ENCODE measurements at places on chromosomes 12 and 14. TPM values are rescaled to one million over a fixed set of nuclear protein-coding genes. Genes with fewer than 3 reads are reported as not detected.
A peak's percentile ranks its signal among the peaks of the same experiment; 100 is the strongest.

NID2 gene
- 2.0 TPM for total RNA-seq

DNA sequence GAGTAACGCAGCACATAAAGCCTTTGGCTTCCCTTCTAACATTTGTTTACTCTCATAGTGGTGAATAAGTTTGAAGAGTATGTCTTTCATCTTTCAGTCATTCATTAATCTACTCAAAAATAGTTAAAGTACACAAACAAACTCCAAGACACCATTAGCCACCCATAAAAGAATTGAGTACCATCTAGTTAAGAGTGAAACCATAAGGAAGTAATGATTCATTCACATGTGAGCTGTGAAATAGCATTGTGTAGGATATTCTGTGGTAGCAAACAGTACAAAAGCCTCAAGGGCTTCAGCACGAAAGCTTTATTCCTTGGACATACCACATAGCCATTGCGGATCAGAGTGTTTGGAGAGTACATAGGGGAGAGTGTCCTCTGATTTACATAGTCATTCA, 13.9 kb downstream of the SYT1 start:
- DNase-seq = no peak
- no peaks in the 10 kb centered on the region for H3K4me1 ChIP-seq

TAPBPL gene
- 10.9 TPM for total RNA-seq

KRT6A gene
- total RNA-seq = 394 TPM

GRCh38 chr12:68157380-68157779, 2.2 kb downstream of the IFNG start:
- H3K4me3 ChIP-seq = no peak overlapping the region
- no peak for DNase-seq
- no peaks in the 10 kb centered on the region for H3K27me3 ChIP-seq
- H3K4me1 ChIP-seq = no peaks in the 10 kb centered on the region
- no peaks in the 10 kb centered on the region for H3K36me3 ChIP-seq

RTL1 gene
- not detected for total RNA-seq

TMEM233 gene
- total RNA-seq = not detected

RDH16 gene
- 1.8 TPM for total RNA-seq

DNA sequence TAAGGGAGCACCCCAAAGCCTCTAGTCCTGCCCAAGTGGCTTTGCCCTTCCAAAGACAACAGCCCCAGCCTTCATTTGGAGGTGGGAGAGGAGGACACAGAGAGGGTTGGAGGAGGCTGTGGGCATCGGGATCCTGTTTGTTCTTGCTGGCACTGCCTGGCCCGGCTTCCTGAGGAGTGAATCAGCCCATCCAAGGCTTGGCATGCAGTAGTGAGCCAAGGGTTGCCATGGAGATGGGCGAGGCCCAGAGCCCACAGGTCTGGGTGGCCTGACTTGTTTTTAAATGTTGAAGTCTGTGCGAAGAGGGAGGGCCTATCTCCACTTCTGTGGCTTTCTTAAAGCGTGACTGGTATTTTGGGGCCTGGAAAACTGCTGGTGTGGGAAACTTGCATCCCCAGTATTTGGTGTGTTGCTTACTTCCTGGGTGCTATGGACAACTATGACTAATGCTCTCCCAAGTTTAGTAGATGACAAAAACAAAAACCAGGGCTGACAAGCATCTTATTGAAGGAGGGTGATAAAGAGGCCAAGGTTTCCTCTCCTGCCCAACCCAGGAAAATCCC, 15.8 kb downstream of the CD9 start:
- peak overlapping the region; percentile 96 for H3K27ac ChIP-seq
- no peaks in the 10 kb centered on the region for H3K27me3 ChIP-seq
- peaks cover 13% of the 10 kb centered on the region for H3K36me3 ChIP-seq
- DNase-seq = peak; percentile 94
- H3K4me1 ChIP-seq = peaks cover 99% of the 10 kb centered on the region
- H3K4me3 ChIP-seq = peak overlapping the region; percentile 14

ZNF385A gene
- total RNA-seq = 106 TPM

- no peak for DNase-seq
- no peak overlapping the region for H3K4me3 ChIP-seq
- peaks cover 6% of the 10 kb centered on the region for H3K4me1 ChIP-seq
- H3K27me3 ChIP-seq = no peaks in the 10 kb centered on the region
- no peak overlapping the region for H3K27ac ChIP-seq
- no peaks in the 10 kb centered on the region for H3K36me3 ChIP-seq
Measured at GRCh38 chr14:92532490-92533163, 19.0 kb downstream of the RIN3 start.

PLBD1 gene
- total RNA-seq = 10.6 TPM

CLEC4A gene
- total RNA-seq = 7.2 TPM

- no peak for DNase-seq
- H3K27me3 ChIP-seq = no peaks in the 10 kb centered on the region
- H3K36me3 ChIP-seq = no peaks in the 10 kb centered on the region
- no peak overlapping the region for H3K4me3 ChIP-seq
- no peak overlapping the region for H3K27ac ChIP-seq
Measured at GRCh38 chr12:40769846-40770245, 77.6 kb downstream of the CNTN1 start.

DNA sequence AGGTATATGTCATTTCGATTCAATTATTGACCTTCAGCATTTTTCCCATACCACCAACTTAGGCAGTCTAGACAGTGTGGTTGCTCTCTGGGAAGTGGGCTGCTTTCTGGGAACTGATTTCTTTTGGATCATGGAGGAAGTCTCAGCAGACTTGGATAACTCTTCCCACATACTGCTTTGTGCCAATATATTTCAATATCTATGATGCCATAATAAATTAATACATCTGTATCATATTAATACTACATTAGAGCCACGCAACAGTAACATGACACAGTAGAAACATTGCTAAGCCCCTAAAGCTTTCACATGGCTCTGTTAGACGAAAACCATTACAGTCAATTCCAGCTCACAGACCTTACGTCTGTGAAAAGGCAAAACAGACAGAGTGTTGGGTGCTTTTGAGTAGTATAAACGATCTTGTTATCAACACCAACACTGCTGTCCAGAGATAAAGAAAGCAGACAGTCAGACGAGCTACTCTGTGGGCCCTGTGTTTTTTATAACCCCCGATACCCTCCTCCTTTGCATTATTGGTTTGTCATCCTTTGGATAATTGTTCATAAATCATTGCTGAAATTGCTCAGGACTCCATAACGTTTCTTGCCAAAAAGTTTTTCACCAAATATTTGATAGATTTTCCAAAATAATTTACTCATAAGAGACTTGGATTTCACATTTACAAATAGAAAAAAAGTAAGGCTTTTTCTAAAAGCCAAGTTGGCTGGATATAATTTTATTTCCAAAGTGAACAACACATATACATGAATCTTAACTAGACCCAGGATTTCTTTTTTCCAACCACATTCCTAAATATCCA, 439.7 kb downstream of the ADAMTS20 start:
- no peaks in the 10 kb centered on the region for H3K27me3 ChIP-seq
- no peak overlapping the region for H3K4me3 ChIP-seq
- no peak overlapping the region for H3K27ac ChIP-seq
- no peaks in the 10 kb centered on the region for H3K36me3 ChIP-seq
- no peak for DNase-seq
- H3K4me1 ChIP-seq = no peaks in the 10 kb centered on the region

DNA sequence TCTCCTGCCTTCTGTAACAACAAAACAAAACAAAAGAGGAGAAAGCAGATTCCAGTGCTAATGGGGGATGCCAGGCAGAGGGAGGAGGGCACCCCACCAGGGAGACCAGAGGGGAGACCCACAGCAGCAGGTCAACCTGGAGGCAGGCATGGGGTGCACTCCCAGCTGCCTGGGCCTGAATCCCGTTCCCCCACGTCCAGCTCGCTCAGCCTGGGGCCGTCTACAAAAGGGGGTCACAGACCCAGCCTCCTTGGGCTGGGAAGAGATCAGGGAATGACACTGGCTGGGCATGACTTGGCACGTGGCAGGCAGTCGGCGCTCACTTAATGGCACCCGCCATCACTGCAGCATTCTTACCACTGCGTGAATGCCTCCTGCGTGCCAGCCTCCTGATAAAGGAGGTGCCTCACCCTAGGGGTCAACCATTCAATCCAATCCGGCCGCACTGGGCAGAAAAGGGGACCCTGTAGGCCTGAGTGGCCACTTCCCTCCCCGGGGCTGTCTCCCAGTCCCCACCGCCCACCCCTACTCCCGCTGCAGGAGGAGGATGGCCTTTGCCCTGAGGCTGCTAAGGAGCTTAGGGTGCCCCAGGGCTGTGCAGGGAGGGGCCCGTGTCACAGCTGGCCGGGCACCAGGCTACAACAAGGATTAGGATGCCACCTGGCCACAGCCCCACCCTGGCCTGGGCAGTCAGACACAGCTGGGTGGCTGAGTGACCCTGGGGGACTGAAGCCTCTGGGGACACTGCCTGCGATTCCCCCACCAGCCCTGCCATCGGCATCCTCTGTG, 87.5 kb downstream of the NCOR2 start:
- H3K27me3 ChIP-seq = no peaks in the 10 kb centered on the region
- DNase-seq = no peak
- no peak overlapping the region for H3K4me3 ChIP-seq

RPL36AL gene
- 188 TPM for total RNA-seq

Measured in suprapubic skin (tissue), 4 donors.